SJCRH30 (cell line): ENCODE measurements at places on chromosomes 2 and 18.

DNA sequence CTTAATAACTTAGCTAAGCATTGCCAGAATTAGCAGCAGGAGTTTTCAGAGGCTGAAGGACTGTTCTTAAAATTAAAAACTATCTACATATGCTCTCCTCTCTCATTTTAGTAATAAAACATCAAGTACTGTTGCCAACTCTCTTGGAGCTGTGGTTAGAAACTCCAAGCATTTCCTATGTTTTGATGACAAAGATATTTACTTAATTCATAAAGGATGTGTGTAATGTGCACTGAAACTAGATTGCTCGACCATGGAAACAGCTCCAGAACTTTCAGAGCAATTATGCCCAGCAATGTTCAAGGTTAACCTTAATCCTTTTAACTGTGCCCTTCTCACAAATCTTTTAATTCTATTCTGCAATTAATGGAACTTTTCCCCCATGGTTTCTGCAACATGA, 8.4 kb downstream of the GRP start:
- no peak for DNase-seq

GRCh38 chr2:64067326-64067725, 48.1 kb upstream of the VPS54 start:
- no peak for DNase-seq

- no peak for DNase-seq
Observed at GRCh38 chr2:173881886-173882285, 83.3 kb downstream of the SP3 start.

GRCh38 chr2:211175956-211176355, 619.6 kb downstream of the CPS1 start:
- no peak for DNase-seq

DNA sequence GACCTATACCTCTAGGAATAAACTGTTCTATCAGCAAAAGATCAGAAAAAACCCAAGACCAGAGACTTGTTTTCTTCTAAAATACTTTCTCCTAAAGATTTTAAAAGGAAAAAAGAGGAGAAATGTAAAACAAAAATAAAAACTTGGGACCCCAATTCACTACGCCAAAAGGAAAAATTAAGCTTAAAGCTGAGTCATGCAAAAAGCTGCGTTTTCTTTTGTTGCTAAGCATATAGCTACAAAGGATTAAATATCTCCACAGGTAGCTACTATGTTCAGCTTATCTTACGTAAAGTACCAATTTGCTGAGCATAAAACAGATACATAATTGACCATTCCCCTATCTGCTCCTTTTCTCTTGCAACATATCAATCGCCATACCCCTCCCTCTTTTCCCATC, 950.0 kb upstream of the NXPH2 start:
- DNase-seq = no peak

DNA sequence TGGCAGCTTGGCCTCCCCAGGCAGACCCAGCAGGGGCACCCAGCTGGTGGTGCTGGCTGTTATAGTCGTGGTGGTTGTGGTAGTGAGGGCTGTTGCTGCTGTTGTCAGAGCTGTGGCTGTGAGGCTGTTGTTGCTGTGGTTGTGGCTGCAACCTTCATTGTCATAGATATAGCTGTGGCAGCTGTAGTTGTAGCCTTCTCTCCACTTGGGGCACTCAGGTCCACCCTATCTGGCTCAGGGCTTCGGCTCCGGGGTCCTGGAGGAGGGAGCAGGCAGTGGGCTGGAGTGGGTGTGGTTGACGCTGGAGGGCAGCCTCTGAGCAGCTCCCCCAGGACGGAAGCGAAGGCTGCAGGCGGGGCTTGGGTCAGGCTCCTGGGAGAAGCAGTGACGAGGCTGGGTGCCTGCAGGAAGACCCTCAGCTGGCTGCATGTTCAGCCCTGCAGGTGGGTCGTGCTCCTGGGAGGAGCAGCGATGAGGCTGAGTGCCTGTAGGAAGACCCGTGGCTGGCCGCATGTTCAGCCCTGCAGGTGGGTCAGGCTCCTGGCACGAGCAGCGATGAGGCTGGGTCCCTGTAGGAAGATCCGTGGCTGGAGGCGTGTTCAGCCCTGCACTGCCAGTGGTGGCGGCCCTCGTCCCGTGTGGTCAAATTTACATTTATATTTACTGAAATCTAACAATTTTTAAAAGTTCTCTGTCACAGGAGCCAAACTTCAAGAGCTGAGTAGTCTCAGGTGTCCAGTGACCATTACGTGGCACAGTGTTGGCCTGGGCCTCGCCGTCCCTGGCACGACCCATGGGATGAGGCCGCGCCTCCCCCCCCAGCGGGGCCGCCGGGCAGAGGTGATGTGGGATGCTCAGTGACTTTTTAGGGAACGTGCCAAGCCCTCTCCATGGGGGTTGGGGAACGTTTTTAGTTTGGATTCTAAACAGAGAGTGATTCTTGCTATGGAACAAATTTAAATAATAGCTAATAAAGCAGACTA, 79.2 kb upstream of the PXDN start:
- DNase-seq = peak; percentile 60

DNA sequence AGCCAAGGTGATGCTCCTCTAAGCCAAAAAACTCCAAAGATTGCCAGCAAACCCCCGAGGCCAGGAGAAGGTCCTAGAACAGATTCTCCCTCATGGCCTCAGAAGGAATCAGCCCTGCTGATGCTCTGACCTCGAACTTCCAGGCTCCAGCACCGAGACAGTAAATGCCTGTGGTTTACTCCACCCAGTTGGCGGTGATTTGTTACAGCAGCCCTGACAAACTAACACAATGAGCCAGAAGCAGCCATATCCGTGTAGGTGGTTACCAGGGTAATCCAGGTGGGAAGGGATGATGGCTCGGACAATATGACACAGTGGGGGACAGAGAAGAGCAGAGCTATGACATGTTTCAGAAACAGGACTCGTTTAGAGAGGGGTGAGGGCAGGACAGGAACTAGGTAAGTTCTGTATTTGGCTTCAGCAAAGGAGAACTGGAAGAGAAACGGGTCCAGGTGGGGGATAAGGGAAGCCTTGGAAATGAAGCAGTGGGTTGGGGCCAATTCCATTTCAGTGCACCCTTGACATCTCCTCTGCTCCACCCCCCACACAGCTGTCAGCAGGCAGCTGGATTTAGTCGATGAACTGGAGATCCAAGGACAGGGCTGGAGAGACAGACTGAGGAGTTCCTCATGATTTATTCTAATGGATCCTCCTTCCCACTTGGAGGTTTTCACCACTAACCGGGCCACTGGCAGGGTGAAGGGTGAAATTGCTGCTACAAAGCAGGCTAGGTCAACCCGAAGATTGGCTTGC, 179.7 kb upstream of the SH3BP4 start:
- DNase-seq = peak; percentile 66

DNA sequence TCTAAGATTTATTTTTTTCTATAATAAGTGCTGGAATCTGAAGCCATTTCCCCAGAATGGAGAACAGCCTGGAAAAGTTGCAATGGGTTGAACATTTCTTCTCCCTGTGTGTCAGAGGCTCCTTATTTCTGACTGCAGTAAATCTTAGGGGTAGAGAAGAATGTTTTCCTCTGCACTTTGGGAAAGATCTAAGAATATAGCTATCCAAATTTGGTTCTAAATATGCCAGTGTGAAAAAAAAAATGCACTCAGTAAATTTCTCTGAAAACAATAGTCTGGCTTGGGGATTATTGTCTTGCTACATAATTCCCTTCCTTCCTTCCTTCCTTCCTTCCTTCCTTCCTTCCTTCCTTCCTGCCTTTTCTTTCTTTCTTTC, 19.7 kb upstream of the CYRIA start:
- no peak for DNase-seq

DNA sequence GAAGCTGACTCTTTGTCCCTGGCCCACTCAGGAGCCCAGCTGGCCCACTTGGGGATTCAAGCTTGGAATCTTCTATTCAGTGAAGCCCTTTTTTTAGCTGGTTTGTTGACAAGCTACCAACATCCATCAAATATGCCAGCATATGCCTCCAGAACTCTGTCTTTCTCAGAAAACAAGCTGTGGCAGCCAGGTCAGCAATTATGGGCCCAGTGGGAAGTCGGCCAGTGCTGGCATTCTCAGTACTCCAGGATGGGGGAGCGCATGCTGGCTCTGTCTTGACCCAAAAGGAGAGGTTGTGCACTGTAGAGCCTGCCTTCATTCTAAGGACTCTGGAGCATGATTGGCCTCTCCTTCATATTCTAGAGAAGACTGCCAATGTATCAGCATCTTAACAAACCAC, 401.5 kb downstream of the CNTNAP5 start:
- no peak for DNase-seq

GRCh38 chr2:206692971-206693370, 25.2 kb downstream of the DYTN start:
- DNase-seq = no peak

DNA sequence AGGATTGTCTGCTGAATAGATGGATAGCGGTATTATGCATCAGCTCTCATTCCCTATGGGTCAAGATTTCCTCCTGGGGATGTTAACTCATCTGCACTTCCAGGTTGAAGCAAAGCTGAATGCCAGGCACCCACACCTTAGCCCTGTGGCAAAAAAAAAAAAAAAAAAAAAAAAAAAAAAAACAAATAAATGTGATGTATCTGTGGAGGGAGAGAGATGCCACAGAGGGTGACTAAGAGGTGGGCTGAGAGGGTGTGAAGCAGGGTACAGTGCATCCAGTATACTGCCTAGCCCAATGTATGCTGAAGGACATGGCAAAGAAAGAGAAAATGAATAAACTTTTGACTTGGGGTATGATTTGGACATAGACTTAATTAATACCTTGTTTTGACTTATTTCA, 91.4 kb downstream of the COPS8 start:
- no peak for DNase-seq

- no peak for DNase-seq
Observed at GRCh38 chr2:135650721-135651120, 90.9 kb upstream of the UBXN4 start.

DNA sequence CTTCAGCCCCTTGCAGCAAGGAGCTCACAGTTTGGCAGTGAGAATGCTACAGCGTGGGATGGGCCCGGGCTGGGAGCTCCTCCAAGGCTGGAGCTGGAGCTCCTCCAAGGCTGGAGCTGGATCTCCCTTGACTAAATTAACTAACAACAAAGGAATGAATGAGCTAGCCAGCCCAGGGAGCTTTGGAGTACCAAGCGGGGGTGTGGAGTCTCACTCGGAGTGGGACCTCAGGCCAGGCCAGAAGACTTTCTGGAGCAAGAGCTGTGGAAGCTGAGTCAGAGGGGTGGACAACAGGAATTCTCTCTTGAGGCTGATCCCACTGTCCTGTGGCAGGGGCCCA, 244.7 kb upstream of the HS6ST1 start:
- DNase-seq = no peak

DNA sequence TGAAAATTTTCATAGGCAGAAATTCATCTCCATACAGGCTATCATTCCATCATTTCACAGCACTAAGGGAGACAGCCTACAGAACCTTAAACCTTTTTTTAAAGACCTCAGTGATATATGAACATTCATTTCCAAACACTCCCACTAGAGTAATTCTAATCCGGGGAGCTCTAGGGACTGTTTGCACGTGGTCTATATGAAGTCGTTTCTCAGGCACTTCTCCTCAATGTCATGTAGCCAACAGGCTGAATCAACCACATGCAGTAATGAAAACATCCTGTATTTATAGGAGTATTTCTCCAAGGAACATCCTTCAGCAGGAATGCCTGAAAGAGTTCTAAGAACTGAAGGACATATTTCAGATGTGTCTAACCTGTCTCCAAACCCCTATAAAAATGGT, 97.3 kb upstream of the CREB1 start:
- DNase-seq = no peak

DNA sequence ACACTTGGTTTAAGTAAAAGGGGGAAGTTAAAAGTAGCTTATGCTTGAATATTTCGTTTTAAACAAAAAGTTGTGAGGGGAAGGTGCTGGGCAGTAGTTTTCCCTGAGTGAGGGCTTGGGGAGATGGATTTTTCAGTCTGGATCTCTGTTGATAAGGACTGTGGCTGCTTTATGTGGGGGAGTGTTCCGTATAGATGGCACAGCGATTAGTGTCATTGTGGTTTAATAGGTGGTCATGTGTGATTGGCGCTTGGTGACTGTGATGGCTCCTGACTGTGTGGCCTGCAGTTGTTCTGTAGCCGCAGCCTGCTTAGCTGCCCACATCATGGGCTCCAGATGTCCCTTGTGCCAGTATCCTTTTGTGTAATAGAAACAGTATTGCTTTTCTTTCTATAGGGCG, 156.2 kb downstream of the WDSUB1 start:
- no peak for DNase-seq

- DNase-seq = no peak
Observed at GRCh38 chr2:72936660-72937355, 19.5 kb downstream of the EMX1 start.

GRCh38 chr2:69054431-69054830, 41.5 kb downstream of the ANTXR1 start:
- no peak for DNase-seq

- no peak for DNase-seq
Observed at GRCh38 chr2:192700934-192701333, 506.2 kb upstream of the TMEFF2 start.

DNA sequence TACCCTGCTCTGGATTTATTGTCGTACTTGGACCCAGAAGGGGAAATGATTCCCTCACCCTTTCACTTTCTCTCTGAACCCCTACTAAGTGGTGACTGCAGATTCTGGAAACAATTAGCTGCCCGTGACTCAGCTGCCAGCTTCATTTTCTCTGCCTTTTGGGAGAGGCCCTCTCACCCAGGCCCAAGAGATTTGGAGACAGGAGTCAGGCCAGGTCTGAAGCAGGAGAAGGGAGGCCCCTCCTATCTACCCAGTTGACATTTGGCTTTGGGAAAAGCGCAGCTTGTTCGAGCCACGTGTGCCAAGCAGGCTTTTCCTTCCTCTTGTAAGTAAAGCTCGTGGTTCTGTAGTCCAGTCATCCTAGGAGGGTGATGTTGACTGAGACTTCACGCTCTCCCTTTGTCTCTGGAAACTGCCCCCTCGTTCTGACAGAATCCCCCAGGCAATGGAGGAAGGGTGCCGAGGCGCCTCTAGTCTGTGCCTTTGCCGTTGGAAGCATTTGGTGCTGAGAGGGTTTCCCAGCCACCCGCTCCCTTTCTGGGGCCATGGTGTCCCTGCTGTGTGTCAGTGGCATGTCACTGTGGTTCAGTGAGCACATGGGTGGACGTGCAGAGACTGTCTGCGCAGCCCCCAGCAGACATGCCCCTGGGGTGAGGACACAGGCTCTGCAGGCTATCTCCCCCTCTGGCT, 8.6 kb downstream of the OXER1 start:
- DNase-seq = no peak

GRCh38 chr2:196459539-196459938, 180.0 kb upstream of the CCDC150 start:
- DNase-seq = peak; percentile 10
